ENCODE measurements at places on chromosomes 13 and 19.

DNA sequence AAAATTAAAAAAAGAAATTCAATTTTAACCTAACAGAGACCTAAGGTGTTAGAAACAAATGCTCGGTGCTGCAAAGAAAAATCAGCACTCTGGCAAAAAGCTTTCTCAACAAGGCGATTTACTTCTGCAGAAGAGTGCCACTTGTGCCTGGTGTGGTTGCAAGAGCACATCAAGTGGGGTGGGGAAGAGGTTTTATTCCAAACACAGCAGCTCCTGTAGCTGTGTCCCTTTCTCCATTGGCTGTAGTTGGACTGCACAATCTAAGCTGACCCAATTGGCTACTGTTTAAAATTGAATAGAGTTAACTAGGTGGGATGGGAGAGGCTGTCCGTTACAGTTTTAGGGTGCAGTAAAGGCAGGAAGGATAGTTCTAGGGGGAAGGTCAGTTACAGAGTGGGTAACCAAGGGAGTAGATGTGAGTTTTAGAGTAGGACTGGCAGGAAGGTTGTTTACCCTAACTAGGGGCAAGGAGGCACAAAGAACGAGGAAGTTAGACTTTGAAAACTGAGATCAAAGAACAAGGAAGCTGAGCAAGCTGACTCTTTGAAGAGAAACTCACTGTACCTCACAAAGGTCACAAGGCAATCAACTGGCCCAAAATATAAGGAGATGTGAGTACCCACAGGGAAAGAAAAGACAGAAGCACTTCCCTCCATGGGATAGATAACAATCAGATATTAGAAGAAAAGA lies 145.7 kb downstream of the LIG4 start:
- DNase-seq, result no peak

- DNase-seq, result no peak
Measured at GRCh38 chr19:56167064-56167578, 8.7 kb upstream of the GALP start.

DNA sequence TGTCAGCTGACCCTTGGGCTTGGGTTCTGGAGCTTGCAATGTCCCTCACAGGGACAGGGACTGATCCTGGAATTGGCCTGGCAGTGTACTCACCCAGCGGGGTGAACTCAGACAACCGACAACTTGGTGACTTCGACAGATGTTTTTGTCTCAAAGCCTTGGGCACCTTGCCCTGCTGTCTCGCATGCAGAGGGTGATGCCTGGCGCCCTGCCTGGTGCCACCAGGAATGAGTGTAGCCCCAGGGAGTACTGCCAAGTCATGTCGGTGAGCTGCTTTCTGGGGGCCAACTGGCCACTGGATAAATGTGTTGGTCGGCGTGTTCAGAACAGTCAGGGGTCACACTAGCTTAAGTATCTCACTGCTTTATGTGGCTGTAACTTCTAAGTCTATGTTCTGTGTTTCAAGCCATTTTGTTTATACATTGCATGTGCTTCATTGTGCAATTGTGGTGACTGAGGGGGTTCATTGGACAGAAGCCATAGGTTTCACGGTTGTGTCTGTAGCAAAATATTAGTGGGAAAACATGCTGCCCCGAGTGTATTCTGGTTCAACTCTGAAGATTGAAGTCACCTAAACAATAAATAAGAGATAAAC lies 96.3 kb upstream of the TNFSF11 start:
- no peak for DNase-seq

DNA sequence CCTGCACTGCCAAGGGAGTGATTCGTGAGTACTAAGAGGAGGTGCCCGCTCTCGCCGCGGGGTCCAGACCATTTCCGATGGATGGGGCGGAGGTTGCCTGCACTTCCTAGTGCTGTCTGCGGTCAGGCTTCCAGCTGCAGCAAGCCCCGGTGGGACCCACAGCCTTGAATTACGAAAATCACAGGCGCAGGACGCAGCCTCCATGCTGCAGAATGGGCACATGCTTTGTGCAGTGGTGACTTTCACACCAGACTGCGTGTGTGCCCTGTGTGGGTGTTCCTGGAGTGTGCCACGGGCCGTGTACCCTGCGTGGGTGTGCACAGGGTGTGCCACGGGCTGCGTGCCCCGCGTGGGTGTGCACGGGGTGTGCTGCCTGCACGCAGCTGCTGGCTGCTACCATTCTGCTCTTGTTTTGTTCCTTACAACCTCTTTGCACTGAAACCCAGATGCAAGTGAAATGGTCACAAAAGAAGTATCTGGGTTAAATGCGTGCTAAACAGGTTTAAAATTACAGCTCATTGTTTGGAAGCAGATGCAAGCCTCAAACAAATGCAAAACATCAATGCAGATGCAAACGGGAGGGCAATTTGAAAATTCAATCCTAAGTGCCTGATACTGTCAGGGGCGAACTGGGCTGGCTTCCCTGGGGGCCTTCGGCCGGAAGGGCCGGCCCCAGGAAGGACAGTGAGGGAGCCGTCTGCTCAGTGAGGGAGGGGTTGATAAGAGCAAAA lies 221.2 kb upstream of the SOX1 start:
- no peak for DNase-seq

DNA sequence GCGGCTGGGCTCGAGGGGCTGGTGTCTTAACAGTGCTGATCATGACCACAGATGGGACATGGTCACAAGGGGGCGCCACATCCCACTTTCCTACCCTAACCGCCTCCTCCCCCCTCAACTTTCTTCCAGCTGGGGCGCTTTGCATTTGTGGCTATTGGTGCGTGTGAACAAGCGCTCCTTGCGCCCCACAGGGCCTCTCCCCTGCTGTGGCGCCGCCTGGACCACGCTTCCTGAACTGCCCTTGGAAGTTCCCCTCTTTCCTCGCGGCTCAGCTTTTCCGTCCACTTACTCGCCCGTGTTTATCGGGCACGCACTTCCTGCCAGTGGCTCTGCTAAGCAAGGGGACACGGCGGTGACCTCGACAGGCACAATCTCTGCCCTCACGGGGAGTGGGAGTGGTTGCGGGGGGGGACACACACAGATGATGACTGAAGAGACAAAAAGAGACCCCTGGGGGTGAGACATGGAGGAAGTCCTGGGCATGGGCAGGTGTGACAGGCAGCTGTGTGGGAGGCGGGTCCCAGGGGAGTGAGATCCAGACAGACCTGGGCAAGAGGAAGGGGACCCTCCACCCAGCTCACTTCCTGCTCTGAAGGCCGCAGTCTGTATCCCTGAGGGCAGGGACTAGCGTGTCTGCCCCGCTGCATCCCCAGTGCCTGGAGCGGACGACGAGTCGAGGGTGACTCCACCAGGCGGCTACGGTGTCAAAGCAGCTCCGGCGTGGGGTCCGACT lies 40.3 kb downstream of the ZNF787 start:
- DNase-seq, result peak; percentile 76

GRCh38 chr13:52899206-52899605 lies 50.8 kb upstream of the PCDH8 start:
- DNase-seq, result no peak

DNA sequence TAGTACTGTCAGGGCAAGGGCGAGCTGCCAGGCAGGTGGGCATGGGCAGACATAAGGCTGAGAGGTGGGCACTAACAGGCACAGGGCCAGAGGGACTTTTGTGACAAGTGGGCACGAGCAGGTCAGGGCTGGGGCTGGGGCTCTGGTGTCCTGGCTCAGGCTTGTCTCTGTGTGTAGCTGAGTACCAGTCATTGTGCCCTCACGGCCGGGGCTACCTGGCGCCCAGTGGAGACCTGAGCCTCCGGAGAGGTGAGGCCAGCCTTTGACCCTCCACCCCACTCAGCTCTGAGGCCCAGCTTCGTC lies 21.6 kb downstream of the LTBP4 start:
- no peak for DNase-seq

DNA sequence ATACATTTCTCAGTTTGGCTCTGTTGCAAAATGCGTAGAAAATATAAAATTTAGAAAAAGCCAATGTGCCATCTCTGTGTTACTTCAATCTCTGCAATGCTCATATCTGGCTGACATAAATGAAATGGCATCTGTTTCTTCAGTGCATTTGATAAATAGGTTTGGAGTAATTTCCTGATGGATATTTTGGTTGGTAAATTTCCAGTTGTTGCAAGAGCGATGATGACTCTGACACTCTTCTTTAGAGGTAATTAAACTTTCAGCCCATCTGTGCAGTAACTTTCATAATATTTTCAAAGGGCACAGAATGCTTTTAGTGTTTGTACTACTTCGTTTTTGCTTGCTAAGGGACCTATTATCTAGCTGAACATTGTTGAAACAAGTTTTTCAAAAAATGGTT lies 1286.4 kb downstream of the PCDH9 start:
- DNase-seq, result peak; percentile 20

DNA sequence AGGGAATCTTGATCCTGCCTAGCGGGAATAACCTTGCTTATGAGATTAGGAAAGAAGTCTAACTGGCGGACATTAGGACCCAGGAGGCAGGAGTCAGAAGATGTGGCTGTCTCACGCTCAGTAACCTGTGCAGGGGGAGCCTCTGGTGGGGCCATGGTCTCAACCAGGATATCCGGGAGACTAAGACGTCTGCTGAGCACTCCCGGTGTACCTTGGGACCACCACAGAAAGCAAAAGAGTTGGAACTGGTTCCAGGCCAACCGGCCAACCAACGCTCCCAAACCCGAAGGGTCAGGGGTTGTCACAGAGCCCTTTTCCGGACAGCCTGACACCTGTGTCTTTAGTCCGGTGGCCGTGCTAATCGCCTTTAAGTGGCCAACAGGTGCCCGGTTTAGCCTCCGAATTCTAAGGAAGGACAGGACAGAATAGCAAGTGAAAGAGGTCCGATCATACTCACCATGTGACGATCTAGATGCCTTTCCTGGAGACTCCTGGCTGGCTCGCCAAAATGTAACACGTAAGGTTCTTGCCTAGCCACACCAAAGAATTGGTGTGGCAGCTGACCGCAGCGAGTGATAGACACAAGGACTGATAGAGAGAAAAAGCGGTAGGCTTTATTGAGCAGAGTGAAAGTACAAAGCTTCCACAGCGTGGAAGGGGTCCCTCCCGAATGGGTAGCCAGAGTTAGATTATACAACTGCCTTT lies 103.9 kb upstream of the DIAPH3 start:
- no peak for DNase-seq

- DNase-seq, result no peak
Measured at GRCh38 chr19:4086411-4086867, 19.7 kb upstream of the ZBTB7A start.

- DNase-seq, result no peak
Measured at GRCh38 chr19:42251572-42252358, 3.2 kb downstream of the ERF start.

DNA sequence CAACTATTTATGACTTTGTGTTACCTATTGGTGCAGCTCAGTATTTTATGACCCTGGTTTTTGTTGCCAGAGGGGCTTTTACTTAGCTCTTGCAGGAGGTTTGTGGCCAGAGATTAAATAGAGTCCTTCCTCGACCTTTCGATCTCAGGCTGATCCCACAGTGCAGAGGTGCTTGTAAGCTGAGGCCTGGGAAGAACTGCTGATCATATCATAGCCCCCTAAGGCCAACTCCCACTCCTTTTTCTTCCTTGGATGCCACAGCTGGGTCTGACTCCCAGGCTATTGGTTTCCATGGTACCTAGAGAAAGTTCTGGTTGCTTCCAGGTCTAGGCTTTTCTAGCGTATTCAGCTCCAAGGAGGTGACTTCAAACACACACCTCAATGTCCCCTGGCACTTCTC lies 324.9 kb downstream of the FOXO1 start:
- no peak for DNase-seq

Data from fibroblast of skin of abdomen (primary cell).